ENCODE measurements at places on chromosomes 6 and 20.

GRCh38 chr20:31608251-31608945 is 3.3 kb downstream of the ID1 start:
- peak; percentile 98 for DNase-seq

DNA sequence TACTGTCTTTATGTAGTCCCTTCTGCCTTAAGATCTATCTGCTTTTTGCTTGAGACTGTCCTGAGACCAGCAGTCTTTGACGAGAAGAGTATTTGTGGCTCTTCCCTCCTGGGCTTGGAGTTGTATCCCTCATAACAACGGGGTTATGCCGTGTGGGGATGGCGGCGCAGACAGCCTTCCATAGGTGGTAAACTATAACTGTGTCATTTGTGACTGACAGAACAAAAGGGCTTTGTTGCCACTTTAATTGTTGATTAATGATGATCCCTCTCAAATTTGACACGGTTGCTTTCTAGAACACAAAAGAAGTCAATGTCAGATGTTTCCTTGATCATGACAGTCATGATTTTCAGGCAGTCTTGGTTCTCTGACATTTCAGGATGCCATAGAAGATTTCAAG is 196.6 kb downstream of the JARID2 start:
- no peak for DNase-seq

DNA sequence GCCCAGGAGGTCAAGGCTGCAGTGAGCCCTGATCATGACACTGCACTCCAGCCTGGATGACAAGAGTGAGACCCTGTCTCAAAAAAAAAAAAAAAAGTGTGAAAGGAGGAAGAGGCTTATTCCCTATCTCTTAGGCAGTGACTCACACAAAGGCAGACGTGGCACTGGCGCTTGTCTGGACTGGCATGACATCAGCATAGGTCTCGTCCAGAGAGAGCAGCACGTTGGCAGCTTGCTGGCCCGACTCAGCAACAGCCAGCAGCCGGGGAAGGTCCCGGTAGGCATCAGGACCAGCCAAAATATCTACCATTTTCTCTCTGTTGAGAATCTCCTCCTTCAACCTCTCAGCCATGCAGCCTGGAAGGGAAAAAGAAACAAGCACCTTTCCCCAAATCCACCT is 14.1 kb downstream of the CDK5RAP1 start:
- DNase-seq, result no peak

- DNase-seq, result no peak
These were observed 208.1 kb upstream of the PROKR2 start for GRCh38 chr20:5524896-5525295.

- peak; percentile 90 for DNase-seq
These were observed 69.5 kb downstream of the LCA5 start for GRCh38 chr6:79467716-79468115.

- peak; percentile 88 for DNase-seq
These were observed 1.0 kb upstream of the VSTM2L start for GRCh38 chr20:37901654-37902503.

- DNase-seq, result peak; percentile 33
These were observed 229.1 kb downstream of the PLCB1 start for GRCh38 chr20:8361006-8361652.

GRCh38 chr20:1005452-1006027 is 3.4 kb upstream of the RSPO4 start:
- DNase-seq, result peak; percentile 94

GRCh38 chr6:44940367-44940766 is 387.8 kb upstream of the RUNX2 start:
- DNase-seq, result no peak

- DNase-seq, result peak; percentile 86
These were observed 57.4 kb downstream of the ARHGAP40 start for GRCh38 chr20:38658879-38659596.

GRCh38 chr6:108464418-108465097 is 96.2 kb upstream of the FOXO3 start:
- DNase-seq, result no peak

DNA sequence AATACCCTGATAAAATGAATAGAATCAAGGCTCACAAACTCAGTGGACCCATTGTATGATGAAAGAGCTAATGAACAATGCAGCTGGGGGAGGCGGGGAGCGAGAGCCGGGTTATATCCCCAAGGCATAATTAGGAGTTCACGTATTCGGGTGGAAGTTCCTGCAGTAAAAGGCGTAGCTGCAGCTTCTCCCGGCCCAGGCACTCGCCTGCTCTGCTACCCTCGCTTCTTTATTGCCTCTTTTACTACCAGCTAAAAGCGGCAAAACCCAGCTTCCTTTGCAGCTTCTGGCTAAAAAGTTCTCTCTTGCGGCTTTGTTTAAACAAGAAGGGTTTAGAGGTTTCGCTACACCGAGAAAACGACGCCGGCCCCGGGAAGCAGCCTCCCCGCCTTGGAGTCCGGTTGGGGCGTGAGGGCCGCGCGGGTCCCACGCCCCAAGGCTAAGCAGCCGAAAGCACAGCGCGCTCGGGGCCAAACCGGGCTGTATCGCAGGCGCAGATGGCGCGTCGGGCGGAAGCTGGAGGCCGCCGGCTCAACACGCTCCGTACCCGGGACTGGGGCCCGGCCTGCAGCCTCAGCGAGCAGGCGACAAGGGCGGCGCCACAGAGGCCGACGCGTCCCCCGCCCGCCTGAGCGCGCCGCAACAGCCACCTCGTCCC is 1.6 kb downstream of the ZBTB2 start:
- peak; percentile 88 for DNase-seq

DNA sequence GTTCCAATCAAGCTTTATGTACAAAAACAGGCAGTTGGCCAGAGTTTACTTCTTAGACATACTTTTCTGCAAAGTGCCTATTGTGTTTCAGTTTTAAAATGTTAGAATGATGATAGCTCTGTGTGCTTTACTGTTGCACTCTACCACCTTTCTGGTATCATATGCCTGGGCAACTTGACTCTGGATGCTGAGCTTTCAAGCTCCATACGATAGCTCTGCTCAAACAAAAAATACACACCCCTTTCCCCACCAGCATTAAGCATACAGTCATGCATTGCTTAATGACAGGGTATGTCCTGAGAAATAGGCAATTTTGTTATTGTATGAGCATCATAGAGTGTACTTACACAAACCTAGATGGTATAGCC is 123.1 kb downstream of the RCAN2 start:
- no peak for DNase-seq

- DNase-seq, result no peak
These were observed 80.3 kb upstream of the ISM1 start for GRCh38 chr20:13140775-13141174.
